ENCODE measurements at places on chromosomes 1 and 21.

DNA sequence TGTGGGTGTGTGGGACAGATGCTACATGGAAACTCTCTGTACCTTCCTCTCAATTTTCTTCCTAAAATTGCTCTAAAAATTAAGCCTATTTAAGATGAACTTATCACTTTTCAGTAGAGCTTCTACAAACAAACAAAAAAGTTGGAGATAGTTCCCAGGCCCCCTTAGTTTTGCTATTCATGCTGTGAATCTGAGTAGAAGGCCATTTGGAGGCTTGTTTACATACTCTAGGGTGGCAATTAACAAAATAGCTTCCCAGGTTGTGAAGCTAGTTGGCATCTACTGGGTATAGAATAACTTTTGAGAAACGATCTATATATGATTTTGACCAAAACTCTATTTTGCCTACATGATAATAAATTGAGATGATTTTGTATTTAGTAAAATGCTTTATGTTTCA lies 541.4 kb upstream of the B3GALT2 start:
- no peak for DNase-seq

DNA sequence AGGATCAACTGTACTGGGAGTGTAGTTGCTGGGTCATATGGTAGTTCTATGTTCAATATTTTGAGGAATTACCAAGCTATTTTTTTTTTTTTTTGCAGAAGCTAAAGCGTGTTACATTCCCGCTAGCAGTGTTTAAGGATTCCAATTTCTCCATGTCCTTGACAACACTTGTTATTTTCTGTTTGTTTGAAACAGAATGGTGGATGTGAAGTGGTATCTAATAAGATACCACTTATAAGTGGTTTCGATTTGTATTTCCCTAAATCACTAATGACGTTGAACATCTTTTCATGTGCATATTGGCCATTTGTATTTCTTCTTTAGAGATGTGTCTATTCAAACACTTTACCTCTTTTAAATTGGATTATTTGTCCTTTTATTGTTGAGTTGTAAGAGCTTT lies 112.2 kb downstream of the DISP1 start:
- DNase-seq = no peak

DNA sequence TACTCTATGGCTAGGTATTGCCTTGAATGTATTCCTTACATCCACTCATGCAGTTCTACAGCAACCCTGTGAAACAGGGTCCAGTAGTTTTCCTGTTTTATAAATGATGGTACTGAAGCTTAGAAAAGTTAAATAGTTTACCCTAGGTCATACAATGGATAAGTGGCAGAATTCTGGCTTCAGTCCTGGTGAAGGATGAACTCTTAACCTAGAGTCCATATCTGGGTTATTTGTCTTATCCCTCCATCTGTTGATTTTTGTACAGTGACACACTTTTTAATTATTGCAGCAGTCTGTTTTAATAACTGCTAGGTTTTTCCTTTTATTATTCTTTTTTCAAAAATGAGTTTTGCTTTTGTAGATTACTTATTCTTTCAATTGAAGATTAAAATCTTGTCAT lies 263.9 kb downstream of the DNM3 start:
- no peak for DNase-seq

DNA sequence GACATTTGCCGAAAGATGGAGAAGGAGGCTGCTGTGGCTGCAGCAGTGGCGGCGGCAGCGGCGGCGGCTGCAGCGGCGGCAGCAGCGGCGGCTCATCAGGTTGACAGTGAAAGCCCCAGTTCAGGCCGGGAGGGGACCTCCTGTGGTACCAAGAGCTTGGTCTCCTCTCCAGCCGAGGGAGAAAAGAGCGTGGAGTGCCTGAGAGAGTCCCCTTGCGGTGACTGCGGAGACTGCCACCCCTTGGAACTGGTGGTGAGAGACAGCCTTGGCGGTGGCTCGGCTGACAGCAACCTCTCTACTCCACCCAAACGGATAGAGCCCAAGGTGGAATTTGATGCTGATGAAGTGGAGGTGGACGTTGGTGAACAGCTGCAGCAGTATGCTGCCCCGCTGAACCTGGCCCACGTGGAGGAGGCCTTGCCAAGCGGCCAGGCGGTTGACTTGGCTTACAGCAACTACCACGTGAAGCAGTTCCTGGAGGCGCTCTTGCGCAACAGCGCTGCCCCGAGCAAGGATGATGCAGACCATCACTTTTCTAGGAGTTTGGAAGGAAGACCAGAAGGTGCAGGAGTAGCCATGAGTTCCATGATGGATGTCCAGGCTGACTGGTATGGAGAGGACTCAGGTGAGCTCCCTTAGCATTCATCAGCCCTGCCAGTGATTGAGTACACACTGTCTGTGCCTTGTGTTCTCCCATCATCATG lies 6.3 kb downstream of the ZBTB8B start:
- DNase-seq = no peak

DNA sequence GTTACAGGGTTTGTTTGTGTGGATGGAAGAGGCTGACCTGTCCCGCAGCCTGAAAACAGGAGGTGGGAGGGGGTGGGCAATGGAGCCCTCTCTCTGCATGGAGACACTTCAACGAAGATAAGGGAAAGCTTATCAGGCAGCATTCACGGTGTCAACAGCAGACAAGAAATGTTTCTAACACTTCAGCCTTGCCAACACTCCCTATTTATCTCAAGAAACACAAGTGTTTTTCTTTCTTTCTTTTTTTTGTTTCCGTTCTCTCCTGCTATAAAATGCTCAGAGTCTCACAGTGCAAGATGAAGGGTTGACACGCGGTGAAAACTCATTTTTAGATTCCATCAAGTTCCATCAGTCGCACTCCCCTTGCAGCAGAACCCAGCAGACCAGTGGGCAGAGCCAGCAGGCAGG lies 594.4 kb downstream of the MATN1 start:
- DNase-seq = no peak

DNA sequence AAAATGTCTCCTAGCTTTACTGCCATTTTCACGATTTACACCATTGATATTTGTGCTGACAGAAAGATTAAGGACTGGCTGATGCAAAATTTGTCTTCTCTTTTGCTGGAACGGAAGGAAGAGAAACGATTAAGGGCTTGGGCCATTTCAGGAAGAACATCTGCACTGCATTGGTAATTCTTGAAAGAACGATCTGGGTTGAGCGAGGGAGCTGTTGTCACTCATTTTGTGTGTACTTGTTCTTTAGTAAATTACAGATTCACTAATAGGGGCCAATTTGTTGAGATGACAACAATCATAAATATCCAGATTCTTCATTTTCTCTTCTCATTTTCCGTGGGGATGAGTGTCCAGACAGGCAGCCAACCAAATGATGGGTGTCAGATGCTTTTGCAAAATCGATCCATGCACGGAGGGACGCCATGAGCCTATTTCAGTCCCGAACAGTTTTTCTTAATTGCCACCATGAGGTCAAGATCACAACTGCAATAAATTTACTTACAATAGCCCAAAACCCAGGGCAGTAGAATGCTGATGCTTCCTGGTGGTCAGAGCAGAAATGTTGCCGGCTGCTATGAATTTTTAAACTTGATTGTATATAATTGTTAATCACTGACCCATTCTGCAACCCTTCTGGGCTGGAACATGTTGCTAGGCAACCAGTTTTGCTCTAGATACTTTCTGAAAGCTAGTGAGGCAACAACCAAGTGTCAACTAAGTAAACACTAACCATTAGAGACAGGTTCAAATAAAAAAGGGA lies 132.4 kb upstream of the TIAM1 start:
- DNase-seq = no peak
